ENCODE measurements at places on chromosomes 4 and X. TPM values are rescaled to one million over a fixed set of nuclear protein-coding genes. Genes with fewer than 3 reads are reported as not detected.

GRCh38 chr4:147102596-147102995, 156.9 kb upstream of the TTC29 start:
- no peak overlapping the region for H3K27ac ChIP-seq
- DNase-seq = no peak
- H3K27me3 ChIP-seq = no peaks in the 10 kb centered on the region

GRCh38 chr4:86452924-86453531, 93.2 kb upstream of the MAPK10 start:
- no peaks in the 10 kb centered on the region for H3K27me3 ChIP-seq
- H3K36me3 ChIP-seq = peaks cover 13% of the 10 kb centered on the region
- H3K4me3 ChIP-seq = no peak overlapping the region
- peaks cover 67% of the 10 kb centered on the region for H3K4me1 ChIP-seq
- no peak for DNase-seq
- no peak overlapping the region for H3K27ac ChIP-seq

DNA sequence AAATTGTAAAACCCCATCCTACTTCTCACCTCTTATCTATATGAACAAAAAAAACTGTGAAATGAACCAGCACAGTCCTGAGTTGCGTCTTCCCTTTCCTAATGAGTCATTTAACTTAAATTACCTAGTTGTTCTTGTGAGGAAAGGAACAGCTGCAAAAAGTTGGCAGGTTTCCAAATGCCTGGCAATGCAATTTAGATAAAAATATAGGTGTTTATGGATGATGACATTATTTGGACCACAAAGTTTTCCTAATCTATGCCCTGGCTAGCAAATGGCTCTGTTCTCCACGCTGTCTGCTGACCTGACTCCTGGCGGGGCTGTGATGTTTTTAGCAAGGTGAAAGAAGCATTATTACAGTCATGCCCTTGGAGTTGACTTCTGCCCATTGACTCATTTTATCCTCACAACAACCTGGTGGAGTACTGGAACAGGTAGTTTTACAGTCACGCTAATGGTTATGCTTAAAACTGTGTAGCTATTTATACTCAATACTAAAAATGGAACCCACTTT, 29.8 kb upstream of the RELL1 start:
- no peak overlapping the region for H3K4me3 ChIP-seq
- no peak for DNase-seq
- peaks cover 6% of the 10 kb centered on the region for H3K4me1 ChIP-seq
- H3K36me3 ChIP-seq = no peaks in the 10 kb centered on the region

GRCh38 chrX:2732076-2732475, 19.8 kb upstream of the XG start:
- H3K36me3 ChIP-seq = peaks cover 33% of the 10 kb centered on the region
- H3K27ac ChIP-seq = no peak overlapping the region
- H3K4me3 ChIP-seq = no peak overlapping the region
- no peaks in the 10 kb centered on the region for H3K27me3 ChIP-seq
- H3K4me1 ChIP-seq = no peaks in the 10 kb centered on the region

DNA sequence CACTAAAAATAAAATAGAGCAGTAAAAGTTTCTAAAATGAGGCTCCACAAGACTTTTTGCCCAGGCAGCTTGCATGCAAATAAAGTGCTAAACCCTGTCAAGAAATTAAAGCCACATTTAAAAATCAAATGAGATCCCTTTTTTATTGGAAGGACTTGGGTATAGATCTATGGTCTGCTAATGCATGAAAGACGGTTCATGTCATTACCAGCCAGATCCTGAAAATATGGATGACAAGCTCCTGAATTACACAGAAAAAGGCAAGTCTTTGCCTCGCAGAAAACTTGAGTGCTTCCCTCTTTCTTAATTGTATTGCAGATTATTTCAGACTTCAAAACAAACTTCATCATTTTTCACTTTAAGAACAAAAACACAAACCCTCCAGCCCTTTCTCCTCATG, 169.6 kb downstream of the LDB2 start:
- H3K27me3 ChIP-seq = no peaks in the 10 kb centered on the region
- no peak for DNase-seq
- H3K4me1 ChIP-seq = peaks cover 66% of the 10 kb centered on the region
- no peak overlapping the region for H3K4me3 ChIP-seq

- no peak overlapping the region for H3K27ac ChIP-seq
- H3K4me3 ChIP-seq = no peak overlapping the region
- H3K27me3 ChIP-seq = no peaks in the 10 kb centered on the region
- H3K36me3 ChIP-seq = peaks cover 67% of the 10 kb centered on the region
- no peak for DNase-seq
These were observed 32.2 kb downstream of the NFXL1 start for GRCh38 chr4:47882228-47882627.

GRCh38 chr4:89329280-89329679, 21.7 kb upstream of the GPRIN3 start:
- peaks cover 8% of the 10 kb centered on the region for H3K4me1 ChIP-seq
- H3K27me3 ChIP-seq = no peaks in the 10 kb centered on the region
- no peak for DNase-seq
- H3K27ac ChIP-seq = no peak overlapping the region
- no peaks in the 10 kb centered on the region for H3K36me3 ChIP-seq
- no peak overlapping the region for H3K4me3 ChIP-seq

- no peak overlapping the region for H3K27ac ChIP-seq
- peaks cover 9% of the 10 kb centered on the region for H3K4me1 ChIP-seq
- H3K4me3 ChIP-seq = no peak overlapping the region
- DNase-seq = no peak
- H3K27me3 ChIP-seq = no peaks in the 10 kb centered on the region
- peaks cover 7% of the 10 kb centered on the region for H3K36me3 ChIP-seq
These were observed 93.5 kb upstream of the GALNTL6 start for GRCh38 chr4:171719691-171720090.

DNA sequence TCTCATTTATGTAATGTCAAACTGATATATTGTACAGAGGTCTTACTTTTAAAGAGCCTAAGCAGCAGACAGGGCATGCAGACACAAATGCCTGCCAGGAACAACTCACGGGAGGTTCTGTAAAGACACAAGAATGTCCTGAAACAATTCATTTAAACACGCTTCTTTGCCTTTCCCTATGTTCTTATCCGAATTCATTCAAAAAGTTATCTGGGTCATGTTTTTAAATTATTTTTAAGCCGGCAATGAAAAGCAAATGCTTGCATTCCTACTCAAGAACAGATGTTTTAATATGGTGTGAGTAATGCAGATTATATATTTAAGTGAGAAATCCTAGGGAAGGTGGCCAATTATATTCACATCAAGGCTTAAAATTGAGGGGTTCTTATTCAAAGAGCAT, 192.6 kb downstream of the PDGFC start:
- H3K27ac ChIP-seq = no peak overlapping the region
- H3K4me1 ChIP-seq = peaks cover 6% of the 10 kb centered on the region
- no peak overlapping the region for H3K4me3 ChIP-seq
- DNase-seq = no peak
- no peaks in the 10 kb centered on the region for H3K36me3 ChIP-seq

GRCh38 chr4:37816719-37817118, 9.8 kb upstream of the PGM2 start:
- H3K4me3 ChIP-seq = no peak overlapping the region
- H3K27me3 ChIP-seq = no peaks in the 10 kb centered on the region
- peaks cover 5% of the 10 kb centered on the region for H3K36me3 ChIP-seq
- no peak for DNase-seq
- H3K4me1 ChIP-seq = peaks cover 8% of the 10 kb centered on the region

DNA sequence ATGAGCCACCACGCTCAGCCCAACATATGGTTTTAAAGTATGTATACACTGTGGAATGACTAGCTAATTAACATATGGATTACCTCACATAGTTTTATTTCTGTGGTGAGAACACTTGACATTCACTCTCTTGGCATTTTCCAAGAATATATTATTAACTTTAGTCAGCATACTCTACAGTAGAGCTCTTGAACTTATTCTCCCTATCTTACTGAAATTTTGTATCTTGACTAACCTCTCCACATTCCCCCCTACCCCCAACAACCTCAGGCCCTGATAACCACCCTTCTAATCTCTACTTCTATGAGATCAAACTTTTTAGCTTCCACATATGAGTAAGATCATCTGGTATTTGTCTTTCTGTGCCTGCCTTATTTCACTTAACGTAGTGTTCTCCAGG, 38.6 kb upstream of the AGA start:
- H3K4me3 ChIP-seq = no peak overlapping the region
- H3K36me3 ChIP-seq = no peaks in the 10 kb centered on the region
- no peak for DNase-seq
- H3K4me1 ChIP-seq = peaks cover 28% of the 10 kb centered on the region

DNA sequence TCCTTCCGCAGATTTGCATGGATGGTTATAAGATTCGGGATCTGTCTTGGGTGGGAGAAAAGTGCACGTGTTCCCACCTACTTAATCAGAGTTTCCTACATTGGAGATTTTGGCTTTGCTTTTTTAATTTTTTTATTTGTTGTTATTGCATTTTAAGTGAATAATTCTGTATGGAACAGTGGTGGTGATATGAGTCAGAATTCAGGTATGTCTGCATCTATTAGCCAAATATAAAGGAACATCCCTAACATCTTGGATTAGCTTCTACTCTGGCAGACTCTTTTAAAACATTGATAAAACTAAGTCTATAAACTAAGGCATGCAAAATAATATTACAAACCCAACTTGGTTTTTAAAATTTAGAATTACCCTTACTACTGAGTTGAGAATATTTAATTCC, 659.8 kb upstream of the EPHA5 start:
- no peaks in the 10 kb centered on the region for H3K36me3 ChIP-seq
- peaks cover 6% of the 10 kb centered on the region for H3K4me1 ChIP-seq
- no peak overlapping the region for H3K27ac ChIP-seq
- no peak overlapping the region for H3K4me3 ChIP-seq

SORCS2 gene
- total RNA-seq = 5.5 TPM

CXorf49 gene
- not detected for total RNA-seq

CPE gene
- 10.9 TPM for total RNA-seq

TFE3 gene
- total RNA-seq = 51.2 TPM

MAGEA9B gene
- total RNA-seq = 0.35 TPM

TNIP3 gene
- total RNA-seq = not detected

ADGRG4 gene
- not detected for total RNA-seq

CFP gene
- total RNA-seq = 3.4 TPM

PPEF2 gene
- total RNA-seq = 0.16 TPM

Measured in WTC11 (cell line).